ENCODE measurements at places on chromosomes 6 and 20.

DNA sequence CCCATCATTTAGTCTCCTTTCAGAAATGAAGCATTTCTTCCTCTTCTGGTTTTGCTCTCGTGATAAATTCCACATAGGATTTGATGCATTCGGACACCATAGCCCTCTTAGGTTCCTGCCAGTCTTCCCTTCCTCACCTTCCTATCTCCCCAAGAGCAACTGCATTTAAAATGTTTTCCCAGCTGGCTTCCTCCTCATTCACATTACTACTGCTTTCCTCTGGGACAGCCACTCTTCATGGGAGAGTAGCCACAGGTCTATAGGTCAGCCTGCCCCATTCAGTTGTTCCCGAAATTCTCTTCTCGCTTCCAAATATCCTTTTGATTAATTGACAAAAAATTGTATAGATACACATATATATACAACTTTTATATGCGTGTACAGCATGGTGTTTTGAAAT, 214.2 kb upstream of the PDE10A start:
- no peak for DNase-seq

DNA sequence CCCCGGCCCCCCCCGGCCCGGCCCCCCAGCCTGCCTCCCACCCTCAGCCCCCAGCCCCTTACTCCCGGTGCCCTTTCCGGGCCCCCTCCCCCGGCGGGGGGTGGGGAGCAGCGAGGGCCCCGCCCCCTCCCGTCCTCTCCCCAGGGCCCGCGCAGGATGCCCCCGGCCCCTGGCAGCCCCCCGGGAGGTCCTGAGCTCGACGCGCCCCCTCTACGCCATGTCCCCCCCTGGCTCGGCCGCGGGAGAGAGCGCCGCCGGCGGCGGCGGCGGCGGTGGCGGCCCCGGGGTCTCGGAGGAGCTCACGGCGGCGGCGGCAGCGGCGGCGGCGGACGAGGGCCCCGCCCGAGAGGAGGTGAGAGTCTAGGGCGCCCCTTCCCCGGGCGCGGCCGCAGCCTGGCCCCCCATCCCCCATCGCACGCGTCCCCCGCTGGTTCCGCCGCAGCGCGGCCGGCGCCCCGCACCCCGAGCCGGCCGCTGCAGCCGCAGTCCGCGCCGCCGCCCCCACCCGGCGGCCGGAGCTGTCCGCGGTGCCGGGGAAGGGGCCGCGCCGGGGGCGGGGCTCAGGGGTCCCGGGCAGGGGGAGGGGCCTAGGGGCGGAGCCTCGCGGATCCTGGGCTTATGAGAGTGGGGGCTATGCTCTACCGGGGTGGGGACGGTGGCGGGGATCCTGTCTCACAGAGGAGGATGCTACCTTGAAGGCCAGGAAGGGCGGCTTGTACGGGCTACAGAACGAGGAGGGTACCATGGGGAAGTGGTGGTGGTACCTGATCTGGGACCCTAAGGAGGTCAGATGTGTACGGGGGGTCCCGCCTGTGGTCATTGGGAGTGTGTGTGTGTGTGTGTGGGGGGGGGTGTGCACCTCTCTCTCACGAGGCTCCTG, 516 bp downstream of the TMEM151B start:
- DNase-seq: peak; percentile 19

DNA sequence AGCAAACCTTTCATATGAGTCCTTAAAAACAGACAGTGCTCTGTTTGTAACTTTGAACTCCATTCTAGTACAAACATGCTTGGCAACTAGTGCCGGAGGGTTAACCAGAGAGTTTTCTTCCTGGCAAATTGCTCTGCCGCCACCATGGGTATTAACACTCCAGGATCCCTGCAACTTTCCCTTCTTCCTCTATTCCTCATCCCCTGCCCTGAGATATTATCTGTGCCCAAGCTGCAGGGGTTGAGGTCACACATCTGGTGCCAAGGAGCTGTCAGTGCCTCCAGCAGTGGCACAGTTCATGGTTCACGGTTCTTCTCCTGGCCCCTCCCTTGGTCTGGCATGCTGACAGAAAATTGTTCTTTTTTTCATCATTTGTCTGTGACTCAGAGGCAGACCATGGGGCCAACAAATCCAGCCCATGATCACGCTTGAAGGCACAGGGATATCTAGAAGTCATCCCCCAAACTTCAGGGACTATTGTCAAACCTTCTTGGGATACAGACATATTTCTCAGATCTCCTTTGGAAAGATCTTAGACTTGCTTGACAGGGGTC, 77.5 kb downstream of the ATXN1 start:
- DNase-seq: no peak

DNA sequence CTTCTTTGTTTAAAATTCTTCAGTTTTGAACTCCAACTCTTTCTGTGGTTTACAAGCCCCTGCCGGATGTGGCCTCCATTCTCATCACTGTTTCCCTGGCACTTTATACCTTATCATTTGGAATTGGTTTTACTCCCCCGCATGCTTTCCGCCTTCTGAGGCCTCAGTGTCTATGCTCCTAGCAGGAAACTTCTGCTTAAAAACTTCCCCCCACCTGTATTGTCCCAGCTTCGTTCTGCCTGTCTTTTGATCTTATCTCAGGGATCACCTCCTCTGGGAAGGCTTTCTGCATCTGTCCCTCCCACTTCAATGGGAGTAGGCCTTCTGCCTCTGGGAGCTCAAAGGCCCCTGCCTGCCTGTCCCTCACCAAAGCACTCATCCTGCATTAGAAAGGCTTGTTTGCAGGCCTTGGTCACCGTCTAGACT, 3.4 kb upstream of the ANGPT4 start:
- DNase-seq: no peak

- no peak for DNase-seq
These were observed 123.9 kb downstream of the COL12A1 start for GRCh38 chr6:75081921-75082320.

DNA sequence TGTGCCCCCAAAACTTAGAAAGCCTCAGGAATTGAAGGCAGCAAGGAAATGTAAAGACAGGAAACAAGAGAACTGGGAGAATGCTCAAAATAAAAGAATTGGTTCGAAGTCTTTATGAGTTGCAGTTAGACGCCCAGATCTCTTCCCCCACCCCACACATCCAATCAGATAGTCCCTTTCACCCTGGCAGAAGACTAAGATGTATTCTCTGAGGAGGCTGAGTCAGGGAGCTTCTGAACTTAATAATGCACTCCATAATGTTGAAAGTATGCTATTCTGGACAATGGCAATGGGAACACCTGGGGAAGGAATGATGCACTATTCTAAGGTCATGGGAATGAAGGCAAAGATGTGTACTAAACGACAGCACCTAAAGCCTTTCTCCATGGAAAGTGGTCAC, 173.6 kb downstream of the MTFR2 start:
- DNase-seq: no peak

DNA sequence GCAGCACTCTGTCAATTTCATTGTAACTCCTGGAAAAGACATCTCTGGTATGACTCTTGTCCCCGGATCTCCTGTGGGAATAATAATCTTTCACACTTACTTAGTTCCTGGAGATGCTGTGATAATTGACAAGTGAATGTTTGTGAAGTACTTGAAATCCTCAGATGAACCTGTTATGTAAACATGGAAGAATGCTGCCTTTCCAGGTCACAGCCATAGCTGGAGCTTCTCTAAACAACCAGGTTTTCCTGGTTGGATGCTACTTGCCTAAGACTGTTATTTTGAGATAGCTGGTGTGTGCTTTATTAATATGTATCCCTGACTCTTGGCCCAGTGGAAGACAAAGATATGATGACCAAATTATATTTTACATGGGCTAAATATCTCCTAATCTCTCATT, 228.6 kb downstream of the KCNQ5 start:
- no peak for DNase-seq

DNA sequence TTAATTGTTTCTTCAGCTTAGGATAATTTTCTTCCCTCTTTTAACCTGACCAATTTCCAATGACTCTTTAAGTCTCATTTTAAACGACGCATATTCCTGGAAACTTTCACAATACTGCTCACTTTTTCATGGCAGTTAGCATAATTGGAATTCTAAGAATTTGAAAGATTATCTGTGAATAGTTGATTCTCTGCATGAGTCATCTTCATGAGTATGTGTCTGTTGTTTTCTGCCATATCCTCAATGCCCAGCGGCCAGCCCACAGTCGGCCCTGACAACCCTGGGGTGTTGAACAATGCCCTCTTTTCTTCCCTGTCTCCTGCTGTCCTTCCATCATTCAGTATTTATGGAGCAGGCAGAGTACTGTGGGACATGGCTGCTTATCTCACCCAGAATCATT, 554.2 kb downstream of the CDH26 start:
- no peak for DNase-seq

- DNase-seq: no peak
These were observed 53.4 kb downstream of the PTCHD4 start for GRCh38 chr6:48057601-48058000.

DNA sequence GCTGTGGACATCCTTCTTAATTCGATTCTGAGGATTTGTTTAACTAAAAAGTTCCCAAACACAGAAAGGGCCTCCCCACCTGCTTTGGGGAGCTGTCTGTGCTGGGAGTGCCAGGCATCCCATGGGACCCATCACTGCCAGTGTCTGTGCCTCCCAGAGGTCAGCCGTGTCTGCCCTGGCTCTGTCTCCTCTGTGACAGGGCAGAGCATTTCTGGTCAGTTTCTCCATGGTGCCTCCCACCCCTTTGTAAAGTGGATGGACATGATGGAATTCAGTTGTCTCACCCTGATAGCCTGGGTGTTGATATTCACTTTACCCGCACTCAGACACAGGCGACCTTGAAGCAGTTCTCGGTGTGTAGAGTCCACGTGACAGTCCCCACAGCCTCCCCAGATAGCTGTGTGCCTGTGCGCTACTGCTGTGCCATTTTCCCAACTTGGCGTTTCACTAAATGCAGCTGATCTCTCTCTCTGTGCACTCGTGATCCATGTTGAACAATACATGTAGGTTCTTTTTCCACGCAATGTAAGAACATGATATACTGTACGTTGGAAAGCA, 70.5 kb downstream of the CDS2 start:
- no peak for DNase-seq

DNA sequence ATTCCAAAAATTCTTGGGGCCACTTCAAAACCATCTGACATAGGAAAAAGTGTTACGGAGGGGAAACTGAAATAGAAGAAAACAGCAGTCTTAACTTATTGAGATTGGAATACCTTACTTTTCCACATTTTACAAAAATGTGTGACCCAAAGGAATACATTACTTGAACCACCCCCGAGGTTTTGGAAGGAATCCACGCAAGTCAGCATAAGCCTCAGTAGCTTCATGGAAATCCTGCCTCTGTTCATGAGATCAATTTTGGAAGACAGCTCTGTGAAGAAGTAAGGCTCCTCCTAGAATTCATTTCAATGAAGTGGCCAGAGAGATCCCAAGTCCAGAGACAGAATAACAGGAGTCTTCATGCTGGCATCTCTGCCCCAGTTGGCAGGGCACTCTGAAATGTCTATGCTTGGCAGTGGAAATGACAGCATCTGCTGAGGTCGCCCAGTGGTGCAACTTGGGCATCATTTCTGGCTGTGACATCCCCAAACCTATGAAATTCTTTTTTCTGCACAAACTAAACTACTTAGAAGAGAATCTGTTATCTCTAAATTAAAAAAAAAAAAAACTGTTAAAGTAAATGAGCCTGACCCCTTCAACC, 132.5 kb downstream of the EPM2A start:
- DNase-seq: no peak

GRCh38 chr6:128710315-128710714, 172.6 kb upstream of the LAMA2 start:
- DNase-seq: no peak

DNA sequence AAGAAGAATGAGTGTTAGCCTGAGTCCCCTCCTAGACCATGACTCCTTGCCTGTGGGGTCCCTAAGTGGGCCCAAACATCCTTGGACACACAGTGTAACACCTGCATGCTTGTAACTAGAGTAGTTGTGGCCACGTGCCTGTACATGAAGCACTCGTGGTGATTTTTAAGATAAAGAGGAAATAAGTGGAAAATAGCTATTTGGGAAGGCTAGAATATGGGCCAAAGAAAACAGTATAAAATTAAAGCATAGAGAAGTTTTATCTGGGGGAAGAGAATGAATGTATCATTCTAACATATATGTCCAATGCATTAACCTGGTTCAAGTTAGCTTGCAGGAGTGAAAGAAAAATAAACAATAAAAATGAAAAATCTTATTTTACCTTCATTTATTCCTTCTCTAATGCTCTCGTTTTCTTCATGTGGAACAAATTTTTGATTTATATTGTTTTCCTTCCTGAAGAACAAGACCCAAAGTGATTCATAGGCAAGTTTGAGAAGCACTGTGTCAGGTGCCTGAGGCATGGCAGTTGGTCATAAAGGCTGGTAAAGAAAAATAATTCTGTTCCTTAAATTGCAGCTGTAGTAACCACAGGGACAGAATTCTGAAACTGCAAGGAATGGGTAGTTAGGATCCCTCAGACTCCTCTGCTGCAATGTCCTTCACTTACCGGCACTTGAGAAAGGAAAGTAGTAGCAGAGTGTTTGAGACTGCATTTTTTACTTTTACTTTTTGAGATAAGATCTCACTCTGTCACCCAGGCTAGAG, 8.5 kb upstream of the CST3 start:
- DNase-seq: no peak

DNA sequence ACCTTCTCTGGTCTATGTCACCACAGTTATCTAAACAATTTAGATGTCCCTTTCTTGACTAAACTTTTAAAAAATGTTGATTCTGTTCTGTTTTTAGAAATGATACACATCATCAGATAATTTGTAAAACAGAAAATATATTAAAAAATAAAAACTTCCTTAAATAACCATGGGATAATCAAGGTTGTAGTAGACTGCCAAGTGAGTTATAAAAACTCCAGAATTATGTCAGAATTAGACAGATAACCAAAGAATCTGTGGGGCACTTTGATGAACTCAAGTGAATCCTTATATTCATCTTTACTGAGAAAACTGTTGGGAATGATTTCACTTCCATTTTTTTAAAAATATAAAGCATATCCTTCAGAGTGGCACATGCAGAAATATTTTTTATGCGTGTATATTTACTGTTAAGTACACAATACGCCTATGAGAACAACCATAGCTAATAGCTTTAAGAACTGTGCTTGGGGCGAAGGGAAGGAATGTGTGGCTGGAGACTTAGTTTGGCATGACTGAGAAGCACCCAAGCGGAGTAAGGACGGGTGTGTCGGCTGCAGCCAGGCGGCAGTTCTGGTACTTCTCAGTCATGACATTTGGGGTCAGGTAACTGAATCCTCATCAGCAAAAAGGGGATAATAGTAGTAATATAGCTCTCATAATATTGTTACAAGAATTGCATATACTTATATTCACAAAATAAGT, 604.7 kb upstream of the CITED2 start:
- no peak for DNase-seq

GRCh38 chr6:119887666-119888065, 538.1 kb upstream of the MAN1A1 start:
- no peak for DNase-seq

DNA sequence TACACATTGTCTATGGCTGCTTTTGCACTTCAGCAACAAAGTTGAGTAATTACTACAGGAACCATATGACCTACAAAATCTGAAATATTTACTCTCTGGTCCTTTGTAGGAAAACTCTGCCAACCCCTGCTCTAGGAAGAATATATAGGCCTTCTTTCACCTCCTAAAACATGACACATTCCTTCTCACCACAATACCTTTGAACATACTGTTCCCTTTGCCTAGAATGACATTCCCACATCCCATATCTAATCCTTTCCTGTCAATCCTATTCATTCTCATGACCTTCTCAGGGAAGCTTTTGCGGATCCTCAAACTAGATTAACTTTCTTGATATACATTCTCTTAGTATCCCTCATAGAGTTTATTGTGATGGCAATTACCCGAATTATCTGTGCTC, 18.0 kb upstream of the NCOA6 start:
- DNase-seq: no peak

- DNase-seq: no peak
These were observed 56.6 kb downstream of the HS3ST5 start for GRCh38 chr6:114286211-114286610.
